ENCODE measurements at places on chromosomes 11 and 22. TPM values are rescaled to one million over a fixed set of nuclear protein-coding genes. Genes with fewer than 3 reads are reported as not detected.

- H3K36me3 ChIP-seq: no peaks in the 10 kb centered on the region
- no peak overlapping the region for H3K27ac ChIP-seq
- H3K4me3 ChIP-seq: no peak overlapping the region
- DNase-seq: no peak
- H3K27me3 ChIP-seq: peaks cover 1% of the 10 kb centered on the region
- peaks cover 18% of the 10 kb centered on the region for H3K4me1 ChIP-seq
These were observed 28.3 kb downstream of the TRMU start for GRCh38 chr22:46363611-46364321.

DNA sequence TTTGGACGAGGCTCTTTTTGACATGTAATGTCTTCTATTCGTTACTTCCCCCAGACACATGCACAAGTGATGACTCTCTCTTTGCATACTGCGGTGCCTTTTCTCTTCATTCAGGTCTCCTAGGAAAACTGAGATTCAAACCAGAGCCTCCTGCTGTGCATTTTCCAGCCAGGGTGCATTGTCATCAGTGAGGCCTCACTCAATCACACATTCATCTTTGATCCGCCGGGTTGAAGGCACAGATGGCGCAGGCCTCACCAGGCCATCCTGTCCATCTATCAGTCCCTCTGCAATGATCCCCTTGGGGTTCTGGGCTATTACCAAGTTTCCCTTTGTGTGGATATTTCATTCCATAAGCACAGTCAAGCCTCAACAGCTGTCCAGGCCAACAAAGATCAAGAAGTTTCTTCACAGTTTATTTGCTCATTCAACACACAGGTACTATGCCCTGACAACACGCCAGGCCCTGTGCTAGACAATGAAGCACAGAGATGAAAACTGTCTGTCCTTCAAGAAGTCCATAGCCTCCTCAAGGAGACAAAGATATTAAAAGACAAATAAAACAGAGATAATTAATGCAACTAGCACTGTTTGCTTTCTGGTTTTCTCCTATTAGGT, 107.8 kb downstream of the LARGE1 start:
- no peaks in the 10 kb centered on the region for H3K27me3 ChIP-seq
- DNase-seq: no peak
- H3K27ac ChIP-seq: no peak overlapping the region
- no peaks in the 10 kb centered on the region for H3K4me1 ChIP-seq
- H3K36me3 ChIP-seq: no peaks in the 10 kb centered on the region
- H3K4me3 ChIP-seq: no peak overlapping the region

- no peaks in the 10 kb centered on the region for H3K36me3 ChIP-seq
- no peak for DNase-seq
- no peak overlapping the region for H3K27ac ChIP-seq
- H3K4me1 ChIP-seq: no peaks in the 10 kb centered on the region
These were observed 13.2 kb downstream of the PLEKHA7 start for GRCh38 chr11:17000987-17001386.

DNA sequence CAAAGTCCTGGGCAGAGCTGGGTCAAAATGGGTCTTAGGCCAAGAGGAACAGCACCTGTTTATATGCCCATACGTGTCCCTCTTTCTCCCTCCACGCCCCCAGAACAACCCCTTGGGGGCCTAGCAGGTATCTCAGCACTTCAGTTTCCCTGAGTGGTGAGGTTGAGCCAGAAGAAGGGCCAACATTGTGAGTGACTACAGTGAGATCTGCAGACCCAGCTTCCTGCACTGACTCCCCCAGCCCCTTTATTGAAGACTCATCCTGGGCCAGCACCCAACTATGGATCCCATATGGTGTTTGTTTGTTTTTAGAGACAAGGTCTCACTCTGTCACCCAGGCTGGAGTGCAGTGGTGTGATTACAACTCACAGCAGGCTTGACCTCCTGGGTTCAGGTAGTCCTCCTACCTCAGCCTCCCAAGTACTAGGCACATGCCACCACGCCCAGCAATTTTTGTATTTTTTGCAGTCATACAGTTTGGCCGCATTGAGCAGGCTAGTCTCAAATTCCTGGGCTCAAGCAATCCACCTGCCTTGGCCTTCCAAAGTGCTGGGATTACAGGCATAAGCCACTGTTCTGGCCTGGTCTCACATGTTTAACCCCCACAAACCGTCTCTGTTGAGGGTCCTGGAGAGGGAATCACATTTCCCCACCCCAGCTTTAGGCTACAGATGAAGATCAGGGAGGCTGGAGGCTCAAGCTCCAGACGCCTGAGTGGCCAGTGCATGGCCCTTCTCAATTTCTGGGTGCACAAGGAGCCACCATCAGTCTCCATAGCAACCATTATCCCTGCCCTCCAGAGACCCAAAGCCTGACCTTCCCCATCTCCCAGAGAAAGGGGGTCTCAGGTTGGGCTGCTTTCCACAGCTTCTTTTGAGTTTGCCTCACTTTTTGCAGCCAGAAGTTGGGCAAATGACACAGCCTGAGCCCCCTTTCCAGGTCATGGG, 1.7 kb upstream of the LARGE2 start:
- H3K4me1 ChIP-seq: peaks cover 42% of the 10 kb centered on the region
- DNase-seq: no peak
- H3K27me3 ChIP-seq: peaks cover 4% of the 10 kb centered on the region
- no peak overlapping the region for H3K27ac ChIP-seq

DNA sequence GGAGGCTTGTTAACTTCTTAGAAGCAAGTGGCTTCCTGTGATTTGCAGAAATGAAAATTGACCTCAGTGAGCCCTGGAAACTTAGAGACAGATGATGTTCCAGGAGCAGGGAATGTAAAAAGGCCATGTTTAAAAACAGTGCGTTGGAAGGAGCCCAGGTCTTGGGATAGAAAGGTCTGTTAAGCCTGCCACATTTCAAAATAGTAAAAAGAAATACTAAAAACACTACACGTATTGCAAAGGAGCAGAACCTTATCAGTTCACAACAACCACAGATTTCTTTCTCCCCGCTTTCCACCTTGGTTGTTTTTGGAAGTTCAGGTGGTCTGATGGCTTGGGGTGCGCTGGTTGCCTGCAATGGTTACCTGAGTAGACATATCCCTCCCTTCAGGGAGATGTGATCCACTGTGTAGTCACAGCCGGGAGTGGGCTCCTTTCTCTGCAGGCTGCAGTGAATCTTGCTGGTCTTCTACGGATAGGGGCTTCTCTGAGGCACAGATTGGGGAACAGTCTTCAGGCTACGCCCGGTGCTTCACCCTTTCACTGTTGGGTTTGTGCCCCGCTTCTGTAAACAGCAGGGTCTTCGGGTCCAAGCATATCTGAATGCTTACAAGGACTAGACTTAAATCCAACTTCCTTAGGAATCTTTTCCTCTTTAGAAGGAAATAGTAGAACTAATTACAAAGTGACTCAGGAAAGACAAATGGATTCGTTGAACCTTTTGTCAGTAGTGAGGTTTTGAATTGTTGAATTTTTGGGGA, 1.9 kb downstream of the TEAD1 start:
- peaks cover 19% of the 10 kb centered on the region for H3K4me1 ChIP-seq
- H3K4me3 ChIP-seq: peak overlapping the region; percentile 2
- peaks cover 58% of the 10 kb centered on the region for H3K27me3 ChIP-seq
- no peaks in the 10 kb centered on the region for H3K36me3 ChIP-seq

DNA sequence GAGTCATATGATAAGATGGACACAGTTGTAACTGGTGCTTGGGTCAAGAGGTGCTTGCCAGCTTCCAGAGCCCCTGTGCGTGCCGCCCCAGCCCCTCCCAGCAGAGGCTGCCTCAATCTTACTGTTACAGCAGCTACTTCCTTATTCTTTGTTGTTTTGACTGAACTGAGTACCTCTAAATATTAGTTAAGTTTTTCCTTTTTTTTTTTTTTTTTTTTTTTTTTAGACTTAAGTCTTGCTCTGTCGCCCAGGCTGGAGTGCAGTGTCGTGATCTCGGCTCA, 8.8 kb downstream of the ZBED4 start:
- DNase-seq: no peak
- H3K4me1 ChIP-seq: peaks cover 51% of the 10 kb centered on the region
- H3K27ac ChIP-seq: no peak overlapping the region
- no peak overlapping the region for H3K4me3 ChIP-seq
- peaks cover 18% of the 10 kb centered on the region for H3K27me3 ChIP-seq

- no peaks in the 10 kb centered on the region for H3K36me3 ChIP-seq
- DNase-seq: no peak
- H3K27ac ChIP-seq: no peak overlapping the region
- peaks cover under 1% of the 10 kb centered on the region for H3K27me3 ChIP-seq
- H3K4me1 ChIP-seq: peaks cover 1% of the 10 kb centered on the region
These were observed 5.4 kb upstream of the RPS19BP1 start for GRCh38 chr22:39537975-39538374.

DNA sequence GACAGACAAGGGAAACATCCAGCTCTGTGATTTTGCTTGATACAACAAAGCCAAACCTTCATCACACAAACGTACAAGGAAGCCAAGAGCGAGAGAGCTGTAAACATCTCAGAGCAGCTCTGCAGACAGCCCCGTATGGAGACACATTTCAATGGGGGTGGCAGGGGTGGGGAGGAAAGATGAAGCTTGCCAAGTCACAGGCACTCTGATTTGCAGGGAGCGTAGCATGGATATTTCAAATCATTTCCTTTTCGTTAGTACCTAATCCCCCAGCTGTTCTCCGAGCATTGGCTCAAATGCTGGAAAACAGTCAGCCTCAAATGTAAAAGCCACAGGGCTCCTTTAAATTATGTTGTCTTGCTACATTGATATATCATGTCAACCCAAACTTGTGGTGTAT, 458.9 kb upstream of the CADM1 start:
- no peaks in the 10 kb centered on the region for H3K36me3 ChIP-seq
- H3K27me3 ChIP-seq: peaks cover 4% of the 10 kb centered on the region
- H3K4me3 ChIP-seq: no peak overlapping the region
- no peak overlapping the region for H3K27ac ChIP-seq

The UQCC3 gene
- polyA plus RNA-seq: 18.0 TPM

DNA sequence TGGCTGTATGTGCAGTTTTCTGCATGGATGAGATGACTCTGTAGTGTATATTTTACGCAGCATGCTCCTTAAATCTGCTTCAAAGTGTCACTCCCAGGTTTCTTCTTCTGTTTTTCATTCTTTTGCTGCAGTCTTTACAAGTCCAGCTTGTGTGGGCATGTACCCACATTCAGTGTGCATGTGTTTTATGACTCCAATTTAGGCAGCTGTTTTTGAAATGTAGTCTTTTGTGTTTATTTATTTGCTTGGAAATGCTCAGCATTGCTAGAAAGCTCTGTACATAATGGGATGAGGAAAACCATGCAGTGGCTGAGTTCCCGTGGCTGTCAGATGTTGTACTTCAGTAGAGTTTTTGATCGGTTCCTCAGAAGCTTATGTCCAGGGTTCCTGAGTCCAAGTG, 138.5 kb downstream of the ARHGAP42 start:
- no peak overlapping the region for H3K27ac ChIP-seq
- no peak for DNase-seq
- peaks cover 2% of the 10 kb centered on the region for H3K27me3 ChIP-seq
- H3K36me3 ChIP-seq: no peaks in the 10 kb centered on the region
- peaks cover 14% of the 10 kb centered on the region for H3K4me1 ChIP-seq

DNA sequence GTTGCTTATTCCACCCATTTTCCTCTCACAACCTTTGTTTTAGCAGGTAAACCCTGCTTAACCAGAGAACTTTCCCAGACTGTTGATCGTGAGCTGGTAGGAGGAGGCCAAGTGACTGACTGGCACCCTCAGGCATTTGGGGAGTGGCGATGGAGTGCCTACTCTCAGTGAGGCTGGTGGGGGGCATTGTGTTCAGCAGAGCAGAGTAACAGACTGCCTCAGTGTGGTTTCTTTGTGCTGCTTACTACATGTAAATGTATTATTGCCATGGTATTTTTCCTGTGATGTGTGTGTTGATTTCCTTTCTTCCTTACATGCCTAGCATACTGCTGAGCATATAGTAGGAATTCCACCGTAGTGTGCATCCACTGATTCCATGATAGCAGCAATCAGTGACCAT, 2.6 kb downstream of the MARK2 start:
- peaks cover 4% of the 10 kb centered on the region for H3K36me3 ChIP-seq
- DNase-seq: no peak
- peak overlapping the region; percentile 77 for H3K27ac ChIP-seq

GRCh38 chr11:42170601-42171000, 711.1 kb upstream of the LRRC4C start:
- H3K27ac ChIP-seq: no peak overlapping the region
- no peaks in the 10 kb centered on the region for H3K27me3 ChIP-seq
- H3K4me3 ChIP-seq: no peak overlapping the region
- no peak for DNase-seq
- no peaks in the 10 kb centered on the region for H3K4me1 ChIP-seq

GRCh38 chr11:19934828-19935259, 222.2 kb downstream of the NAV2 start:
- H3K4me3 ChIP-seq: no peak overlapping the region
- peaks cover 3% of the 10 kb centered on the region for H3K27me3 ChIP-seq
- no peaks in the 10 kb centered on the region for H3K4me1 ChIP-seq
- H3K36me3 ChIP-seq: no peaks in the 10 kb centered on the region
- DNase-seq: no peak
- no peak overlapping the region for H3K27ac ChIP-seq

- H3K36me3 ChIP-seq: no peaks in the 10 kb centered on the region
- peaks cover 4% of the 10 kb centered on the region for H3K27me3 ChIP-seq
- H3K4me3 ChIP-seq: peak overlapping the region; percentile 51
- H3K27ac ChIP-seq: peak overlapping the region; percentile 90
These were observed 10.0 kb upstream of the RELT start for GRCh38 chr11:73366265-73366610.

DNA sequence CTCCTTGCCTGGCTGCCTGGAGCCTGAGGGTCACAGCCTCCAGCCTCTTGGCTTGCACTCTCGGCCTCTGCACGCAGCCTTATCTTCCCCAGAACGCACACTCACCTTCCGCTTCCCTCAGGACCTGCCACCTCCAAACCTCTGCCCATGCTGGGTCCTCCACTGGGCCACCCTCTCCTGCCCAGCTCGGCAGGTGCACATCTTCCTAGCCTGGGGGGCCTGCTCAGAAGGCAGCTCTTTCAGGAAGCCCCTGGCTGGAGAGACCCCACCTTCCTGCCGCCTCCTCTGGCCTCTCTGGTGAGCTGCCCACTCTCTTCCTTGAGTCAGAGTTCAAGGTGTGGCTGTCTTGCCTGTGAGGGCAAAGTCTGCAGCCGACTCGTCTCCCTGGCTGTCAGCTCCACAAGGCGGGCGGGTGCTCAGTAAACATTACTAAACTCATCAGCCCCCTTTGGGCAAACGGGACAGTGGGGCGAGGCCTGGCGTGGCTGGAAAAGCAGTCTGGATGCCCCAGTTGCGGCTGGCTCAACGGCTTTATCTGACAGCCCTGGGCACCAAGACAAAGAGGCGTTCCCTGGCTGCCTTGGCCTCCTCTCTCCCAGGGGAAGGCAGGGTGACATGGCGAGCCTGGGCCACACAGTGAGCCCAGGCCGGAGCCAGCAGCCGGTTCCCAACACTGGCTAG, 1.7 kb upstream of the LINC01488 start:
- no peaks in the 10 kb centered on the region for H3K4me1 ChIP-seq
- H3K4me3 ChIP-seq: no peak overlapping the region
- H3K27ac ChIP-seq: no peak overlapping the region
- H3K27me3 ChIP-seq: no peaks in the 10 kb centered on the region
- DNase-seq: no peak

GRCh38 chr11:102367364-102367763, 20.4 kb downstream of the BIRC2 start:
- H3K27me3 ChIP-seq: peaks cover 1% of the 10 kb centered on the region
- no peak overlapping the region for H3K4me3 ChIP-seq
- peaks cover 22% of the 10 kb centered on the region for H3K36me3 ChIP-seq
- peaks cover 32% of the 10 kb centered on the region for H3K4me1 ChIP-seq
- DNase-seq: no peak

The CNGA4 gene
- not detected for polyA plus RNA-seq

The INS gene
- not detected for polyA plus RNA-seq

- peak overlapping the region; percentile 18 for H3K4me3 ChIP-seq
- DNase-seq: peak; percentile 78
- peaks cover 3% of the 10 kb centered on the region for H3K27me3 ChIP-seq
These were observed 45.7 kb downstream of the TXN2 start for GRCh38 chr22:36435516-36436415.

The MRGPRE gene
- polyA plus RNA-seq: not detected
